NCI-H226 (cell line): ENCODE measurements at places on chromosomes 7 and 10.

DNA sequence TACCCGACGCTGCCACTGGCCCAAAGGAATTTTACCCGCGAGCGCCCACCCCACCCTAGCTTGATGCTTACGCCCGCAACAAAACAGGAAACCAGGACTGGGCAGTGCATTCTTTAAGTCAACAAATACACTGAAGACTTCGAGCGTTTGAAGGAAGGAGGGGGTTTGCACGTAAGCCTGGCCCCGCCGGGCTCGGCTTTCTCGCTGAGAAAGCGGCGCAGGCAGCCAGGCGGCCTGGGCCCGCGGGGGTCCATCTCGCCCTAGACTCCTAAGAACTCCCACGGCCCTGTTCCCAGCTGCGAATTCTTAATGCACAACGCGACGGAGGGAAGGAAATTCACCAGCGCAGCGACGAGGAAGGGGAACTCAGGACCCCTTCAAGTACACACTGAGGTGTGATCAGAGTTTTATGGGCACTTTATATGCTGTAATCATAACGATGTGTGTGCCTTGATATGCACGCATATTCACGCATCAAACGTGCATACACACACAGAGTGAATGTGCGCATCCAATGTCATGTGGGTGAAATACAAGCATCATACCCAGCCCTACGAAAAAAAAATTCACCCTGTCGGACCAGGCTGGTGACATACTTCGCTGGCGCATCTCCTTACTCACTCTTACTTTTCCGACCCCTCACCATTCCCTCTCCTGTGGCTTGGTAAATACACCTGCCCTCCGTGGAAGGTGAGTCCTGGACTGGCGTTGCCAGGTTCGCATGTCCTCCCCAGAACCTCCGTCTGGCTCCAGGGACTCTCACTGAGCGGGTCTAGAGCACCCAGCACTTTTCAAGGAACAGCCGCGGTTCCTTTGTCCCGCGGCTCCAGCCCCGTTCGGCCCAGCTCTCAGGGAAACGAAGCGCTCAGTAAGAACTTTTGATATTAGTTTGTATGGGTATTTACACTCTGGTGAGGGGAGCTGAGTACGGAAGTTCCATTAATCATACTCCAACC, 5.7 kb upstream of the HOXA13 start:
- DNase-seq: no peak

DNA sequence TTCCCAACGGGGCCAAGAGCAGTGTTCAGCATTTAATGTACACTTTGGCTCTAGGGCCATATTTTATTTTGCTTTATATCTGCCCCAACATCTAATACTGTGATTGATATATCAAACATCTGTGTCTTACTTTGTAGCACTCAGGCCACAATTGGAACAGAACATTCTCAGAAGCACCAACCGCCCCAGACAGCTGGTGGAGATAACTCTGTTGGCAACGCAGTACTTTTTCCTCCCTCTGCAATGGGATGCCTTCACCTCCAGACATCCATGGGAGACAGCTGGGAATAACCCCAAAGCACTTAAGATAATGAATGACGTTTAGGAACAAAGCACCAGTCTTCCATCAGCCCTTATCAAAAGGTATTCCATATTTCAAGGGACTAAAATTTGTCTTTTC, 57.4 kb downstream of the PIP4K2A start:
- DNase-seq: no peak

GRCh38 chr7:94145602-94146001, 141.4 kb upstream of the BET1 start:
- DNase-seq: no peak

- DNase-seq: no peak
Observed at GRCh38 chr7:157910446-157910845, 573.6 kb downstream of the DNAJB6 start.

DNA sequence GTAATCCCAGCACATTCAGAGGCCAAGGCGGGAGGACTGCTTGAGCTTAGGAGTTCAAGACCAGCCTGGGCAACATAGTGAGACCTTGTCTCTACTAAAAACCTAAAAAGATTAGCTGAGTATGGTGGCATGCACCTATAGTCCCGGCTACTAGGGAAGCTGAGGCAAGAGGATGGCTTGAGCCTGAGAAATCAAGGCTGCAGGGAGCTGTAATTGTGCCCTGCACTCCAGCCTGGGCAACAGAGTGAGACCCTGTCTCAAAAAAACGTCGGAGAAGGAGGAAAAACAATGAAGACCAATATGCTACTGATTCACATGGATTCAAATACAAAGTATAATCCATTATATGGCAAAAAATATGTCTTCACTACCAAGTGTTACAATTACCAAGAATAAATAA, 13.6 kb downstream of the ZC3HAV1L start:
- no peak for DNase-seq

- no peak for DNase-seq
Observed at GRCh38 chr10:11538834-11539190, 72.6 kb downstream of the USP6NL start.

DNA sequence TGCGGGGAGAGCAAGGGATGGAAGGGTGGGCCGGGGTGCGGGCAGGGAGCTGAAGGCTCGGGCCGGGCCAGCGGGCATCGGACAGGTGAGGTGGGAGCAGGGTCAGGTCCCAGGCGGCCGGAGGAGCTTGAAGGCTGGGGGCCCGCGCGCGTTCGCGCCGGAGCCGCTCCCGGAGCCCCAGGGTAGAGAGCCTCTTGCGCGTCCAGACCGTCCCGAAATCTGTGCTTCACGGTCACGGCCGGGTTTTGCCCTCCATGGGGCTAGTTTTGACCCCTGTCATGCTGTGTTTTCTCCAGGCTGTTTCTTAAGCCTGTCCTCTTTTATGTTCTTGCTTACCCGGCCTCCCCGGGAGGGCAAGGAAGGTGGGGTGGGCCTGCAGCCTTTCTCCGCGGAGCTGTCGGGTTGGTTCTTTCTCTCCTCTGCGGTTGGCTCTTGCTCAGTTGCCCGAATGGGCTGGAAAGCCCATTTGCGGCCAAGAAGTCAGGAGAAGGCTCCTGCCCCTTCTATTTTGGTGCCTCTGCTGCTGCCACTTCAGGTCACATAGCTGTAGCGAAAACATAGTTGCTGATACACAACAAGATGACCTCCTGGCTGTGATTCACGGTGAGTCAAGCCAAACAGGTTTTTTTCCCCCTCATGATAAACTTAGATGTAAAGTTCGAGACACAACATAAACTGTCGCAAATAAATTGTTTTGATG, 650 bp downstream of the UBE2D1 start:
- no peak for DNase-seq

DNA sequence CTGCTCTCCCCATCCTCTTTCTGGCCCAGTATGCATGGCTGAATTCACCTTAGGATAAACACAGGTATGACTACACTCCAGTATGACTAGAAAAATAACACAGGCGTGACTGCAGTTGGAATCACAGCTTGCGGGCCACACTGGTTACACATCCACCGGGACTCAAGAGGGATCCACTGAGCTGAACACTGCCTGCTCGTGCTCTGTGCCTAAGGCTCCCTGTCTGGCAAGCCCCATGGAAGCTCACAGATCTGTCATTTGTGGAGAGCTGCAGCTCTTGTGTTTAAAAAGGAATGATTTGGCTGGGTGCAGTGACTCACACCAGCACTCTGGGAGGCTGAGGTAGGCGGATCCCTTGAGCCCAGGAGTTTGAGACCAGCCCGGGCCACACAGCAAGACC, 26.8 kb downstream of the VOPP1 start:
- peak; percentile 66 for DNase-seq

GRCh38 chr7:90320801-90321494, at the start of gene FAM237B:
FAM237B (minus strand) TSS chr7:90321304; CDS start chr7:90319748, 1,556 bp downstream.
- DNase-seq: no peak

GRCh38 chr7:115267503-115267902, 345.6 kb downstream of the MDFIC start:
- no peak for DNase-seq

- no peak for DNase-seq
Observed at GRCh38 chr10:110609605-110610004, 34.5 kb upstream of the RBM20 start.

DNA sequence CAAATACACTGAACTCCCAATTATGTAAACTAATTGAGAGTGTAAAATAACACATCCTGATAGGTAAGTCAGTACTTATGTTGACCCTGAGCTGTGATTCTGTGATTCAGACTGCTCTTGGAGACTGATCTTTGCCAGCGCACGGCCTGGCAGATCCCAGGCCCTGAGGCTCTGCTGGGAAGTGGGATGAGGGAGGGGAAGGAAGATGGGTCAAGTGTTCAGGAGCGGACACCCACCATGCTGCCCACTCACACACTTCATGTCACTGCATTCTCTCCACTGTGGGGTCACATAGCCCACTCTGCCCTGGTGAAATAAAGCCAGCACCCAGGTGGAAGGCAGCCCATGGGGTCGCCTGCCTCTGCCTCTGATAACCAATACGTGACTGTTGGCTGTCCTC, 226.2 kb downstream of the TNS3 start:
- DNase-seq: no peak

DNA sequence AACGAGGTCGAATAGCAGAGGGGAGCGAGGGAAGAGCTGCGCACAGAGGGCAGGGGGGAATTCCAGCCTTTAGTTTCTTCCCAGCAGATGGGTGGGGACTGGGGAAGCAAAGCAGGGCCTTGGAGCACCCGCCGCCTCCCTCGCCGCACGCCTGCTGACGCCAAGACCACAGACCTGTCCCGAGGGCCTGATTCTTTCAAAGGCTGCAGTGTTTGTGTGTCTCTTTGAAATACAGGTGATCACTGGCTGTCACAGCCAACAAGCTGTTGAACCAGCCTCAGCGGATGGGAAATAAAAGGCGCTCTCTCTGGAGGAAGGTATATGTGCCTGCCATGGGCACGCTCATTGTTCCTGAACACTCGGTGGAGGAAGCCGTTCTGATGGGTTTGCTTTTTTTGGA, 119.3 kb downstream of the FAM53B start:
- DNase-seq: no peak

DNA sequence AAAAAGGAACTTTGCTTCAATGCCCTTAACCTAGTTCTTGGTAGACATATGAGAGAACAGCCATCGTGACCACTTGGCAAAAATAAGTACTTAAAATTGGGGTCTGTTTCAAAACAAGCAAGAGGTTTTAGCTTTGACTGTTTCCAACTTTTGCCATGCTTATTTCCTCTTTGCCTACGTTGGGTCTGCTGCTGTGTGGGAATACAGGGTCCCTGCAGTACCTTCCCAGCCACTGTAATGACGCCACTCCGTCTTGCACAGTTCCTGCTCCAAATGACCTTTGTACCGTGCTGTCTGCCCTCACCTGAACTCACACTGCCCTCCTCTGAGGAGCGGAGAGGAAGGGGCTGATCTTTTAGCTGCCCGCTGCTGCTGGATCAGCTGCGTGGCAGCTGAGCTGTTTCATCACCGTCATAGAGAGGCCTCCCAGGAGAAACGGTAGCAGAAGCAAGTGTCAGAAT, 133.1 kb downstream of the MAPK8 start:
- no peak for DNase-seq

DNA sequence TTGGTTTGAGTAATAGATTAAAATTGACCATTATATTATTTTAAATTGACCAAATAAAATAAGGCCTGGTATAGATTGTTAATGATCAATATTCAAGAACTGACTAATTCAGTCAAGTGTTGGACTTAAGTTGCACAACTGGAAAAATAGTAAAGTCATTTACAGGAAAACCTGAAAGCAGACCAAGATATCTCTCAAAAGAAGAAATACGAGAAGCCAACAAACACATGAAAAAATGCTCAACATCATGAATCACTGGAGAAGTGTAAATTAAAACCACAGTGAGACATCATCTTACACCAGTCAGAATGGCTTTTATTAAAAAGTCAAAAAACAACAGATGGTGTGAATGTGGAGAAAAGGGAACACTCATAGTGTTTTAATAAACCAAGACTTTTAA, 80.4 kb upstream of the MALRD1 start:
- DNase-seq: peak; percentile 16

GRCh38 chr7:116340943-116341907, 130.9 kb downstream of the TES start:
- no peak for DNase-seq

GRCh38 chr7:158602041-158602440, 14.4 kb upstream of the PTPRN2 start:
- DNase-seq: no peak

DNA sequence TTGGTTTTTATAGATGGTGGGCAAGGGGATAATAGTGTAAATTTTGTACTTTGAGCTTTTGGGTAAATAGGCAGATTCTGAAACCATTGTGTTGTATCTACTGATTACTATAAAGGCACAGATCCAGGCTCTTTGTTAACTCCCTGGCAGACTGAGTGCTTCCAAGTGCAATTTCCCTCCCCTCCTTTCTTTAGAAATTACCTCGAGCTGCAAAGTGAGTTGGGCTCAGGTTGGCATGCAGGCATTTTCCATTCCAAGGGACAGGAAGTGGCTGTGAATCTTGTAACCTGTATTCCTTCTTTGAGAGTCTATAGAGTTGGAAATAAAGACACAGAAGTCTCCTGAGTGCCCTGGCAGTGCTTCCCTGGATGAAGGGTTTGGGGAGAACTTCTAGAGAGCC, 494.2 kb upstream of the GALNT17 start:
- DNase-seq: no peak

DNA sequence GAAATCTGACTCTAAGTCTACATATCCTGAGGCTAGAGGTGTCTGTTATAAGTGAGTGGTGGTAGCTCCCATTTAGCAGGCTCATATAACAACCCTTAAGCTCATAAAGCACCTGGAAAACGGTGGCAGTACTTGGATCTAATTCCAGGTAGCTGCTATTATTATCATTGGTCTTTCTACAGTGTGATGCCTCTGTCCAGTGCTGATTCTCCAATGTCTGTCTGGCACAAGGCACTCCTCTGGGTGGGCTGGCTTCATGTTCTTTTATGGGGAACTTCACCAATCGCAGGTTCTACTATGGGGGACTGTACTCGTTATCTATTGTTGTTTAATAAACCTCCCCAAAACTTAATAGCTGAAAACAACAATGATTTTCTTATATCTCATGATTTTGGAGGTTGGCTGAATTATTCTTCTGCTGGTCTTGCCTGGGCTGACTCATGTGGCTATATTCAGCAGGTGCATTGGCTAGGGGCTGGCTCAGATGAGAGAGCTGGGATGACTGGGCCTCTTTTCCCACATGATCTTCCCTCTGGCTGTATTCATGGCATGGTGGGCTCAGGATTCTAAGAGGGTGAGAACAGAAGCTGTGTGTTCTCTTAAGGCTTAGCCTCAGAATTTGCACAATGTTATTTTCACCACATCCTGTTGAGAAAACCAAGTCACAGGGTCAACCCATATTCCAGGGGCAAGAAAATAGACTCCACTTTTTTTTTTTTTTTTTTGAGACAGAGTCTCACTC, 93.0 kb upstream of the PCGF5 start:
- no peak for DNase-seq

- DNase-seq: no peak
Observed at GRCh38 chr10:123635131-123635530, 31.0 kb upstream of the GPR26 start.
